ENCODE measurements at places on chromosomes 6 and 20.
A peak's percentile ranks its signal among the peaks of the same experiment; 100 is the strongest.

- DNase-seq, result no peak
These were observed 89.0 kb downstream of the NRSN1 start for GRCh38 chr6:24214984-24215383.

DNA sequence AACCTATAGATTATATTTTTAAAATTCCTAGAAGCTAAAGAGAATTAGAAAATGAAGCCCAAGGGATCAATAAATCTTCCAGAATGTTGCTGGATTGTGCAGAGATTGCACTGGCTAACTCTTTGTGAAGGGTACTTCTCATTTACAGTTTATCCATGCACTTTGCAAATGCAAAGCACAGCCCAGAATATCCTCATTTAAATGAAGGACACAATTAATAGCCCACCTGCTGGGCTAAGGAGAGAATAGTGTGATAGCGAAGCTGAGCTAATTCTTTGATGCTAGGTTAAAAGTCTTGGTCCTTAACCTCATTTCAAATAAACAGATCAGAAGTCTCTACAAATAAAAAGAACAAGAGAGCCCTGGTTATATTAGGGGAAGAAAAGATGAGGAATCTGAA is 72.5 kb downstream of the SMPDL3A start:
- DNase-seq, result no peak

DNA sequence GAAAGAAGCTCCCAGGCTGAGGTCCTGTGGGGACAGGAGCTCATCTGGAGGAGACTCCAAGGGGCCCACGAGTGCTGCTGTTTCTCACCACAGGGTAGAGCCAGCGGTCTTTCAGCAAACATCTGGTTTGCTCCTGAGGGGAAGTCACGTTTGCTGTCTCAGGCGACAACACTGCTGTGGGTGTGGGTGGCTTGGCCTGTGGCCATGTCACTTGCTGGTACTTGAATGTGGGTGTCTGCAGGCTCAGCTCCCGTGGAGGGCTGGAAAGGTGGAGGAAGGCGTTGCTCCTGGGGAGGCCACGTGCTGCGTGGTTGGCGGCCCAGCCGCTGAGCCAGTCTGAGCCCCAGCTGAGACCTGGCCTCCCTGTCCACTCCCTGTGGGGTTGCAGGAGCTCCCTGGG is 52.8 kb upstream of the MPC1 start:
- peak; percentile 57 for DNase-seq

GRCh38 chr6:157479464-157480303 is 98.7 kb downstream of the ZDHHC14 start:
- no peak for DNase-seq

- DNase-seq, result no peak
These were observed 129.3 kb downstream of the HACE1 start for GRCh38 chr6:104730450-104730849.

GRCh38 chr6:37867756-37868446 is 48.4 kb downstream of the ZFAND3 start:
- no peak for DNase-seq

GRCh38 chr6:144647406-144647964 is 362.4 kb downstream of the UTRN start:
- no peak for DNase-seq

DNA sequence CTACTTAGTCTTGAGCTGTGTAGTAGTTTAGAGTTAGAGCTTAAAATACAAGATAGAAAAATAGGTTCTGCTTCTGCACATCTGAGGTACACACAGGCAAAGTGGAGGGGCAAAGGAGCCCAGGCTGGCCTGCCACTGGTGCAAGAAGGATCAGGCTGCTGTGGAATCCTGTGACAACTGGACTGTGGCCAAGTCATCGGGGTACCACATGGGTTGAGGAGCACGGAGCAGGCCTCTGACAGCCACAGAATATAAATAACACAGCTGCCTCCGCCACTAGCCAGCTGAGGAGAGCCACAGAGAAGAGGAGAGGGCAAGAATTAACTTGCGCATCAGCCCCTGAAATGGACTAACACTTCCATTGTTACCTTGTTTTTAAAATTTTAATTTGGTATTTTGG is 206.0 kb upstream of the MARCKS start:
- DNase-seq, result no peak

DNA sequence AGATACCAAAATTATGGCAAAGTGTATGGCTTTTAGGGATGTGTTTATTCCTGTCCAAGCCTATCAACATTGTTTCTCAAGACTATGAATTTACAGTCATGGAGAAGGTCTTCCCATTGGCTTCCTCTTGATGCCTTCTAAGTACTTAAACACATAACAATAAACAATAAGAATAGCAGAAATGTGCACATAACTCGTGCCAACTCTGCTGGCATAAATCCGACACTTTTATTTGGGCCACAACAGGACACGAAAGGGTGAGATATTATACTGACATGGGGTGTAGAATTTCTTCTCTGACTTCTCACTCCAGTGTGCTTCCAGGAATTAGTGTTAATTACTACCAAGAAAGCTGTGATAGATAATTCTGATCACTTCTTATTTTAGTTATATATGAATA is 695.9 kb upstream of the SLC35B3 start:
- DNase-seq, result no peak

- no peak for DNase-seq
These were observed 293.5 kb downstream of the ARHGAP18 start for GRCh38 chr6:129416337-129416990.

GRCh38 chr20:21464916-21465315 is 48.9 kb downstream of the NKX2-2 start:
- DNase-seq, result no peak

DNA sequence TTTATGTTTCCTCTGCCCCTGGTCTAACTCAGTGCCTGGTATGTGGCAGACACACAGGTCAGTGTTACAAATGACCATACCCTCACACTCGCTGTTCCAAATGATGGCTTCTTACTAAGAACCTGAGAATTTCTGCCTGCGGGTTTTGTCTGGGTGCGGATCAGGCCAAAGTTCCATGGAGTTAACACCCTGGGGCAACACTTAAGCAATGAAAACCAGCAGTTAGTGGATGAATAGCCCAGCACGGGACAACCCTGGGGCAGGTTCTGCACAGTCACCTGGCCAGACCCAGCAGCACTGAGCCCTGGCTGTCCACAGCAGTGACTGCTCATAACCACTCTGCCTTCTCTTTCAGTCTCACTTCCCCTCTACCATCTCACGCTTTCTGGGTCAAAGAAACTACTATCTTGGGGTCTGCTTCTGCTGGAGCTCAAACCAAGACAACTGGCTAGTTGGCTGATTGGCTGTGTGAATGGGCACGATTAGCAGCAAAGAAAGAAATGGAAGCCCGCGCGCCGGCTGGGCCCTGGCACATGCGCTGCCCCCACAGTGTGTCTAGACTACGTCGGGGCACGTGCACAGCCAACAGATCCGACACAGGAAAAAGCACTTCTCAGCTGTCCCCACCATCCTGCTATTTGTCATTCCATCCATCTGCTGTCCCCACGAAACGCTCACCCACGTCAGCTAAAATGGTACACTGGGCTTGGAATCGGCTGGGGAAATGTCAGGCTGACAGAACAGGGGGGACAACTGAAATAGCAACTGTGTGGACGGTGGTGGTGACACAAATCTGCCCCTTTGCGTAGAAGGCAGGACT is 36.6 kb downstream of the MGME1 start:
- no peak for DNase-seq

GRCh38 chr6:124888581-124889371 is 73.5 kb upstream of the RNF217 start:
- DNase-seq, result no peak

- DNase-seq, result no peak
These were observed 136.9 kb upstream of the SUPT3H start for GRCh38 chr6:45514454-45515230.

DNA sequence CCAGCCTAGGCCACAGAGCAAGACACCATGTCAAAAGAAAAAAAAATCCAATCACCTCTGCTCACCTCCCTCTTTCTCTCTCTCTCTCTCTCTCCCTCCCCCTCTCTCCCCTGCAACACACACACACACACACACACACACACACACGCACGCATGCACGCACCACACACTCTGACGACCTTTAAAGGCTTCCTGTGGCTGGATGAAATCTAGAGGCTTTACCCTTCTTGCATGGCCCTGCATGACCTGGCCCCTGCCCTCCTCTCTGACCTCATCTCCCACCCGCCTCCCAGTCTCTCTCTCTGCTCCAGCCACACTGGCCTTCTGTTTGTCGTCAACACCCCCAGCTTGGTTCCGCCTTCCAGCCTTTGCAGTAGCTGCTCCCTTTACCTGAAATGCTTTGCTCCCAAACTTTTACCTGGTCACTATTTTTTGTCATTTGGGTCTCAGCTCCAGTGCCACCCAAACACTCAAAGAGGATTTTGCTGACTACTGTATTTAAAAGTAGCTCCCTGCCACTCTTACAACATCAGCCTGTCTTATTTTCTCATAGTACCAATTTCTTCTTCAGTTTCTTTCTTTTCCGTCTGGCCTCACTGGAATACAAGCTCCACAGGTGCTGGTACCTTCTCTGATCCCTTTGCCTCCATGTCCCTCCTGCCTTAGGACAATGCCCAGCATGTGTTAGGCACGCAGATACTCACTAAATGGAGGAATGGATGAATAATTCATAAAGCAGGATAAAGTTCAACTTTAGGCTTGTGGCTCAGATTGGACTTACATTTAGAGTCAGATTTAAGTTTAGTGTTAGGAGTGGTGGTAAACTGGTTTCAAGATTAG is 4.3 kb upstream of the LTA start:
- peak; percentile 61 for DNase-seq

DNA sequence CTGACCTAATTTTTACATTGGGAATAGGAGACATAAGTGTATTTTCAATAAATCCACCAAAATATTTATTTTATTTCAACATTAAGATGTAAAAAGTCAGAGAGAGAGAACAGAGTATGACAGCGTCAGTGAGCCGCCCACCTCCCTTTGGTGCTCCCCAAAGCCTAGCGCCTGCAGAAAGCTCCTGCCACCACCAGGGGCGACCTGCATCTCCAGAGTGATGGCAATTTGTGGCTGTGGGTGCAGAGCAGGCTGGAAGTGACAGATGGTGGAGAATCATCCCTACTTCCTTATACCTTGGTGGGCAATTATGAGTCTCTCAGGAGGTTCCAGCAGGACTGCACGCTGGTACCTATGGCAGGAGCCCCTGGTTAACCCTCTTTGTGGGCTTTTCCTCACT is 87.3 kb downstream of the PTPRT start:
- DNase-seq, result no peak

DNA sequence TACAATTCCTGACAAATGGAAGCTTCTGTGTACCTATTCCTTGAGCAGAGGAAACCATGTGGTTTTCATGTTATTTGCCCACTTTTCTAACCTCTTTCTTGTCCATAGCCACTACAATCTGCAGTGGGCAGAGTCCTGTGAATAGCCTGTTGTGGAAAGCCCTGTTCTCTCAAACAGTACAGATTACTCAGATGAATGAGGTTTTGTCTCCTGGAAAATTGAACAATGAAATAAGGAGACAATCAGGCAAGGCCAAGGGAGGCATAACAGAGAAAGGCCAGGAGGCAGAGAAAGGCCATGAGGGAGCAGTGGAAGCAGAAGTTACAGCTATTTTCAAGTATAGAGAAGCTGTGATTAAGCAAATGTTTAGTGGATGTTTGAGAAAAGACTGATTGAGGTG is 189.3 kb downstream of the GRIK2 start:
- DNase-seq, result no peak

DNA sequence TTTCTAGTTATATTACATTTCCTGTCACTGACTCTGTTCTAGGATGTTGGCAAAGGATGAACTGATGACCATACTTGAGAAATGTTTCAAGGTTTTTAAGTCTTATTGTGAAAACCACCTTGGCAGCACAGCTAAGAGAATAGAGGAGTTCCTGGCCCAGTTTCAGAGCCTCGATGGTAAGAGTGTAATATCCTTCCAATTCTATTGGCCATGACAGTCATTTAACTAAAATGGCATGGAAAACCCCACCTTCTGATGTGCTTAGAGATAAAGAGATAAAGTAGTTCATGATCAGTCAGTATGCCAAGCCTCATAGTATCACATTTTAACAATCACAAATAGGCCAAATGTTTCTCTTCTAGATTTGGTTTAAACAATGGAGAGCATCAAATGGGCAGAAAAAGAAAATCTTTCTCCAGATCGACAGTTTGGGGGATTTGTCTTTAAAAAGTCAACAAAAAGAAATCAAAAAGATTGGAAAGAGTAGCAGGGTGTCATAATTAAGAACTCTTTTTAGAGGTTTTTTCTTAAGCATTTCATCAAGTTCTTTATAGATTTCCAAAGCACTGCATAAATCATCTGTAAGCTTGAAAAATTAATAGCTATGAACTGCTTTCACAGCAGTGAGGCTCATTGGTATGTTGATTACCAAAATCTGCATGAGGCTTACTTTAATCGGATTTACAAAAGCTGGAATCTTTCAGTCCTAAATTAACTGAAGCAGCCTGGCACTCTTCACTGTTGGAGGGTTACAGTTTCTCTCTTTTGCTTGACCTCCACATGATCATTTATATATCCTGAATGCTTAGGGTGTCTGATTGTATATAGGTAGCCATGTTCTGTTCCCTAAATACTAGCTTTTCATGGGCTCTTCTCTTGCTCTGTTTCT is 48.7 kb downstream of the AKIRIN2 start:
- DNase-seq, result peak; percentile 40
